ENCODE measurements at places on chromosomes 5 and 9.
A peak's percentile ranks its signal among the peaks of the same experiment; 100 is the strongest.

DNA sequence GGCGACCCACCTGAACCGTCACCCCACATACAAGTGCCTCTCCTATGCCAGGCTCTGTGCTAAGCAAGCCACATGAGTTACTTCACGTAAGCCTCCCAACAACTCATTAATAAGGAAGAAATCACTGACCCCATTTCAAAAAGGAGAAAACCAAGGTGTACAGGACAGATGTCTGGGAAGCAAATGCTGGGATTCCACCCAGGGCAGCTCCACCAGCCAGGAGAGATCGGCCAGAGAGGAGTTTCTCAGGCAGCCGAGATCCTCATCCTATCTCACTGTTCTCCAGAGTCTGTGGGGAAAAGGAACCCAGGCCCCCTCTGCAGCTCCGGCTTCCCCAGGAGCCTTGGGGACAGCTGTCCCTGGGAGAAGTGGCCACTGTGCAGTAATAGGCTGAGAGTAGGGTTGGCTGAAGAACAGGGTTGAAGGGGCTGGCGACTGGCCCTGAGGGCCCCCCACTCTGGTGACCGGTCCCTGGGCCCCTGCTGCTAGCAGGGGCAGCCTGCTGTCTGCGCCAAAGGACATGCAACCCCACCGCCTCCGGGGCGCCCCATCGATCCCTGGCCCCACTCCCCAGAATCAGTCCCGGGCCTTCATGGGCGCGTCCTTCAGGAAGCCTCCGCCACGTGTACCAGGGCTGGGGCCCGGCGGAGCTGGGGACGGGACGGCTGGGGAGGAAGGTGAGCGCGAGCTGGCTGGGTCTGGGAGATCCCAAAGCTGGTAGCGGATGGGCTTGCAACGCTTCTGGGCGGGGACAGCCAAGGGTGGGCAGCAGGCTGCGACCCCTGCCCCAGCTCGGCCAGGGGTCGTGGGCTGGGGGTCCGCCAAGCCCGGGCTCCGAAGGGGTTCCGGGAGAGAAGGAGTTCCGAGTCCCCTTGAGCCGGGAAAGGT lies 44.1 kb upstream of the STXBP1 start:
- DNase-seq = peak; percentile 19

DNA sequence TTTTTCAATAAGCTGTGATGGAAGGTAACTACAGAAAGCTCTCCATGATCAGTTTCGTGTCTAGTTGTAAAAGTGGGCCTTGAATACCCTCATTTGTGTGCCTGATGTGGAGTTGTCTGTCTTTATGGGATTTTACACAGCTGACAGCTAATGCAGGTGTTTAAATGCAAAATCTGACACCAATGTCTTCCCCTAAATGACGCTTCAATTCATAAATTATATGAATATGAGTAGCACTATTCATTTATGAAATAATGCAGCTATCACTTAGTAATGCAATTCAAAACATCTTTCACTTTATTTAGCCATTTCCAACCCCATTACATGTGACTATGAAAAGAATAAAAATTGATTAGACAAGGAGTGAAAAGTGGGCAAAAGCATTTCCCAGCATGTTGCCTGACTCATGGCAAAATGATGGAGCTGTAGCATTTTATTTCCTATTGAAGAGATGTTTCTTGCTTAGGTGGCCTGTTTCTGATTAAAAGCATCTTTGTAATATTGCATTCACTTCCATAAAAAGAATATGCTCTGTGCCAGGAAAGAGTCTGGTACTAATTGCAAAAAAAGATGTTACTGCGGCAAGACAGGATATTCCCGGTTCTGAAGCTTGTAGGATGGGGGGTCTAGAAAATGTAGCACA lies 116.7 kb upstream of the HAPLN1 start:
- DNase-seq = no peak

DNA sequence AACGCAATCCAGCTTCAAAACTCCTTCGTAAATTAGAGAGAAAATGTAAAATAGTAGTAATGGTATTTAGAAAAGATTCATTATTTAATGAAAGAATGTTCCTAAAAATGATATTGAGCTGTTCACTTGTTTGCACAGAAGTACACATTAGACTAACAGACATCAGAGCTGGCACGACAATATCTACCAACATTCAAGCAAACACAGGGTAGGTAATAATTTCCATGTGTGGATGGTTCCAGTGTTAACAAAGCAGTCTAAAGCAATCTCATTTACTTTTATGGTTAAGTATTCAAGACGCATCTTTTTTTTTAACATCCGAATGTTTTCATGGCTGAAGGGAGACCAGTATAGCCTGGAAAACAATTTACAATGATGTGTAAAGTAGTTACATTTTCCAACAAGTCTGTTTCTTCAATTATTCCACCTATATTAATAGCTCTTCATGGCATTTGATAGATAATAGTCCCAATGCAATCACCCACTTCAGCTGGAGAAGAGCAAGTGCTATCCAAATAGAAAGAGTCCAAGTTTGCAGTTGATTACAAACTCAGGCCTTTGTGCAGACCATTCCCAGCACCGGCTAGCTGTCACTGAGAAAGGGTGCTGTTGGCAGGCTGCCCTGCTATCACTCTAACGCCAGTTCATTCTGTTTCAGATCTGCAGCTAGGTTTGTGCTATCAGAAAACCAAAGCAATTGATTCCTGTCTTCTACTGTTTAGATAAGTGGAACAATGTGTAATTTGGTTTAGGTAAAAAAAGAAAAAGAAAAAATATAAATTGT lies 458.8 kb downstream of the DTWD2 start:
- no peak for DNase-seq

DNA sequence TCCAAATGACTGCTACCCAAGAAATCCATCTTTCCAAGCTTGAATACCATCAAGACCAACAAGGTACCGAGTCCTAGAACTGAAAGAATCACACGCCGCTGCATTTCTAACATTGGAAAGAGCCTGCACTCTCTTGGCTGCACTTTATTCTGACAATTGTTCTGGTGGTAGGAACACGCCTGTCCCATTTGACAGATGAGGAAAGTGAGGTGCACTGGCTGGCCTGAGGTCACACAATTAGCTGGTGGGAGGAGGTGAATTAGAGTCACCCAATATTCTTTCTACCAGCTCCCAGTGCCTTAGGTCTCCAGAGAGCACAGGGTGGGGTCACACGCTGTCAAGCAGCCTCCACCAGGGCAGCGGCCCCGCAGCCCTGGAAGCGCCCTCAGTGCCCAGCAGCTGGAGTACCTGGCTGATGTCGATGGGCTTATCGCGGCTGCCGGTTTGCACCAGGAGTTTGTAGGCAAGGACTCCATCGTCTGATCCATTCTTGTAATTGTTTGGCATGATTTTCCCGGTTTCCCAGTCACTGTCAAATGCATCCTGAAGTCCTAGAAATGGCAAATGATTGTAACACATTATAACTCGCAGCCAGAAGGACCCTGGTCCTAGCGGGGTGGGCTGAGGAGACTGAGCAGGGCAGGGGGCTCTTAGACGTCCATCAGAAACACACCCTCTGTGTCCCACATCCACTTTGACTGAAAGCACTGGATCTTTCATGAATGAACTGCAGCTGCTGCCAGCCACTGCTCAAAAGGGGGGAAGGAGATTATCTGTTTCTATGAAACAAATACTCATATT lies 55.1 kb downstream of the PTCH1 start:
- DNase-seq = no peak

GRCh38 chr5:18395126-18396110 lies 761.2 kb downstream of the TAF11L14 start:
- no peak for DNase-seq

DNA sequence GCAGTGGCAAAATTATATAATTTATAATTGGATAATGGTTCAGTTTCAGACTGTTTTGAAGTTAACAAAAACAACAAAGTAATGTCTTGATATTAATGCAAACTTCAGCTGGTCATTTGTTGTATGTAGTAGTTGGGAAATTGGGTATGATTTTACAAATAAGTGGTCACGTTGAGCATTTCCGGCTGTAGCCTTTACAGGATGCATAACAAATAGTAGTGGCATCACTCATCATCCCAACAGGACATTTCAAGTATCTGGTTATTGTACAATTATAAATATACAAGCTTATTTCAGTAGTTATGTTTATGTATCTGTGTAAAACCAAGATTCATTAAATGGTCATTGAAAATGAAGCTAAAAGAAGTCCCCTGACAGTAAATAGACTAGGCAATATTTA lies 72.9 kb downstream of the SMIM15 start:
- no peak for DNase-seq

DNA sequence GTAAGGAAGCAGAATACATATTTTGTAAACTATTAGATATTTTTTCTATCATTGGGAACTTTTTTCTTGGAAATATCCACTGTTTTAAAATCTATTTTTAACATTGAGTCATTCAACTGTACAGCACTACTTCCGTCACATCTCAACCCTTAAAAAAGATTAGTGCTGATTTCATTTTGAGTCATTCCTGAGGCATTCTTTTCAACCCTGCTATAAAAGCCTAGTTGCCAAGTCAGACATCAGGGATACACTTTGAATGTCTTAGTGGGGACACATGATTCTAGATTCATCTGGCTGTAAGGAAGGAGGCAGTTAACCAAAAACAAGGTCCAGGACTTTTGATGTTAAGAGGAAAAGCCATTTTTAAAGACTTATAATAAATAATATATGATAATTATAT lies 160.9 kb downstream of the GIN1 start:
- DNase-seq = peak; percentile 93
